ENCODE measurements at places on chromosomes 1 and 21. TPM values are rescaled to one million over a fixed set of nuclear protein-coding genes. Genes with fewer than 3 reads are reported as not detected.
A peak's percentile ranks its signal among the peaks of the same experiment; 100 is the strongest.

The TMPRSS15 gene
- total RNA-seq = not detected

GRCh38 chr1:89206373-89206772 is 7.6 kb upstream of the GBP4 start:
- DNase-seq = no peak

DNA sequence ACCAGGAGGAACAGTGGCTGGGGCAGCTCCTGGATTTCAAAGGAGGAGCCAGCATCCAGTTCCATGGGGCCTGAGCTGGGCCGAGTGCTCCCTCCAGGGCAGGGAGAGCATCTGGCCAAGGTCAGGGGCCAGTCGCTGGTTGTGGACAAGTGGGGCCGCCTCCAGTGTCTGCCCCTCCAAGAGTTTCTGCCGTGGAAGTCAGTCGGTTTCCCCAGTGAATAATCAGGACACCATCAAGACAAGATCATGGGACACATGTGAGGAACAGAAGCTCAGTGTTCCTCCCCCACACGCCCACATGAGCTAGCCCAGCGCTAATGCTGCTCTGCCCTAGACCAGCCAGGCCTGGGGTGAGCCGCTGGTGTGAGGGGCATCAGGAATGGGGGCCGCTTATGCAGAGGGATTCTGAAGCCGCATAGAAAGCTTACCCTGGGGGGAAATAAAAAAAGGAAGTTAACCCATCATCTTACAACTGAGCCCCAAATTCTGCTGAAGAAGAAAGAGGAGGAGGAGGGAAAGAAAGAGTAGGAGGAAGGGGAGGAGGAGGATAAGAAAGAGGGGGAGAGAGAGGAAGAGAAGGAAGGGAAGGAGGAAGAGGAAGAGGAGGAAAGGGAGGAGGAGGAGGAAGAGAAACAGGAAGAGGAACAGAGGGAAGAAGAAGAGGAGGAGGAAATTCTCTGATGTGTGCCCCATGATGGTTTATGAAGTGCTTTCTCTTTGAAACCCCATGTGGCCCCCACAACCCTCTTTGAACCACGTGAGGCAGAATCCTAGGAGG is 198.4 kb downstream of the MATN1 start:
- DNase-seq = peak; percentile 20

DNA sequence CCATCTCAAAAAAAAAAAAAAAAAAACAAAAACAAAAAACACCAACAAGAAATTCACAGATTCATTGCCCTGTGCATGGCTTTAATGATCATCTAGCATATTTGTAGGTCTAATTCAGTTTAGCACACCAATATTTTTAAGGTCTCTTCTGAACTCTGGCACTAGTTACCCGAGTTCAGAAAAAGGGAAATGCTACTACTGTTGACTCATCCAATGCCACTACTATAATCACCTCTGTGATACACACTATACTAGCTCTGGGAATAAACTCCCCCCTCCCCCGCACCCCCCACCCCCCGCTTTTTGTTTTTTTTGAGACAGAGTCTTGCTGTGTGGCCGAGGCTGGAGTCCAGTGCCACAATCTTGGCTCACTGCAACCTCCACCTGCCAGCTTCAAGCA is 55.6 kb downstream of the FBXO42 start:
- no peak for DNase-seq

GRCh38 chr1:39663559-39663958 is 8.3 kb downstream of the NT5C1A start:
- no peak for DNase-seq

DNA sequence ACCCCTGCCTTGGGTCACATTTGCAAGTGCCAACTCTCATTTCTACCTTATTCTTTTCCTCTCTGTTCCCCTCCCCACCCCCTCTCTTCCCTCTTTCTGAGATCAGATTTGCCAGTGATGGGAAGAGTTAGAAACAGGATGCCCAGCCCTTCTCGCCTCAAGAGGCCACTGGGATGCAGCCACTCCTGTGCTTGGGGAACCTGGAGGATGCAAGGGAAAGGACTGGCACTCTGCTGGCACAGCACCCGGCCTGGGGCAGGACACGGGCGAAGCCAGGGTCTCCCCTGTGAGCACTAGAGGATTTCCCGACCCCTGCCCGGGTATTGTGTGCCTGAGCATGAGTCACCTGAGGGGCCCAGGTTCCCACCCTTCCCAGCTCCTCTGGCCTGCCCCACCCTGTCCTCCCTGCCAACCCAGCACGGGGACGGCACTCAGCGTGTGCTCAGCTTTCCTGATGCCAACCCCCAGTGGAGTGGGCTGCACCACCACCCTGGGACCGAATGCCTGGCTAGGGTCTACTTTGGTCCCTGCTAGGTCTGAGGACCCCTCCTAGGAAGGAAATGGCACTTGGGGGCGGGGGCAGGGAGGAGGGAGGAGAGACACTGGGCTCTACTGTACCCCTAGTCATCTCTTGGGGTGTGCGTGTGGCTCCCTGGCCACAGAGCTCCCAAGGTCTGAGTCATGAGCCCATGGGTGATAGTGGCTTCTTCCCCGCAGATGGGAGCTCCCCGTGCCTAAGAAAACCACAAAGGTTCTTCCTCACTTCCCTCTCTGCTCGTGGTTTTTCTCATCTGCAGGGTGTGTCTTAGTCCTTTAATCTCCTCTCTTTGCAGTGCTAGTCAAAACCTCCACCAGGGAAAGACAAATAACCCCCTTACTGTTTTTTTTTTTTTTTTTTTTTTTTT is 12.4 kb downstream of the LMNA start:
- DNase-seq = peak; percentile 81

DNA sequence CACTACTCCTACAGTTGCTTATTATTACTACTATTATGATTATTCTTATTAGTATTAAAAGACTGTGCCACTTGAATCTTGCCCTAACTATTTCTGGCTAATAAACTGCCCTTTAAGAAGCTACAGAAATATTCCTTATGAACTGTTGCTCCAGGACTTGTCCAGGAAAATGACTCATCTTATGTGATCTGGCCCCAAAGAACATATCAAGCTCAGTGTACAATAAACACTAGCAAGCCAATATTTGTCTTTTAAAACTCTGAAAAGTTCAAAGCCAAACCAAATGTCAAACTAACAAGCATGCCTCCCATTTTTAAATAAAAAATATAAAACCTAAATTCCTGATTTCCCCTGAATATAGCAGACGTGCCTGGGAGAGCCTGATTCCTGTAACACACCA is 88.7 kb upstream of the SIM2 start:
- no peak for DNase-seq

- DNase-seq = no peak
Observed at GRCh38 chr21:37828556-37828955, 87.7 kb downstream of the KCNJ6 start.

The CHODL gene
- total RNA-seq = not detected

- DNase-seq = no peak
Observed at GRCh38 chr1:153623101-153623500, 4.2 kb downstream of the S100A13 start.

- DNase-seq = no peak
Observed at GRCh38 chr1:246187834-246188372, 319.2 kb downstream of the SMYD3 start.

DNA sequence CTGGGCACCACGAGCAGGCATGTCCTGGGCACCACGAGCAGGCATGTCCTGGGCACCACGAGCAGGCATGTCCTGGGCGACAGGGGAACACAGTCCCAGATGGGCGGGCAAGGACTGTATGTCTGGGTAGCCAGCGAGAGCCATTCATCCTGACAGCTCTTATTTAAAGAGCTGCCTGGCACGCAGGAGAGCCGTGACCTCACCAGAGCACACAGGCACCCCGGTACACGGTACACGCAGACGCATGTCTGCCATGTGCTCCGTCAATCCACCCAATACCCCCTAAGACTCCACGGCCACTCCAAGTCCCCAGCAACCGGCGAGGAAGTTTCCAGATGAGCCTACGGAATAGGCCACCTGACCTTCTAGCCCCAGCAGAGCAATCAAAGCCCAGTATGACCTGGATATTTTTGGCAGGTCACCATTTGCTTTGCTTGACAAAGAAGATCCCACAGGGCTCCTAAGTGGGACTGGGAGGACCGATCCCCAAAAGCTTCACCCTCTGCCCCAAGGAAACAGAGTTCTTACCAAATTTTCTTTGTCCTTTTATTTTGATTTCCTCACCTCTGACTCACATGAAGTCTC is 51.7 kb downstream of the CASZ1 start:
- no peak for DNase-seq

GRCh38 chr1:17805869-17806684 is 50.9 kb downstream of the ACTL8 start:
- no peak for DNase-seq

- no peak for DNase-seq
Observed at GRCh38 chr1:234302354-234302962, 70.8 kb upstream of the COA6 start.

The RNF186 gene
- total RNA-seq = not detected

The SLC9C2 gene
- total RNA-seq = not detected

DNA sequence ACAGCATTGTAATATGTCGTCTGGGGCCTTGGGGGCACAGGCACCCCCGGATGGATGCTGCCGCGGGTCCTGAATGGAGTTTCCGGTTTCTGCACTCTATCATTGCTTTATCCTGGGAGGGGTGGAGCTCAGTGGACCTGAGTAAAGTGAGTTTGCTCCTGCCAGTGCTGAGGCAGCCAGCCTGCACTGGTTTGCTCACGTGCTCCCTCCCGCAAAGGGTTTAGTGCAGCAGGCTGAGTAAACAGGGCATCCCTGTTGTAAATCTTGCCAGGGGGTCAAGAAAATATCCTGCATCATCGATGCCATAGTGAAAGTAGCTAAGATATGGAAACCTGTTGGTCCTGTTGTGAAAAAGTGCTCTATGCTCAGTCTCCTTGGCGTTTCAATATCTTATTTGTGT is 85.6 kb upstream of the BRINP3 start:
- DNase-seq = no peak

- no peak for DNase-seq
Observed at GRCh38 chr1:167777269-167777650, 55.5 kb downstream of the MPZL1 start.
